ENCODE measurements at places on chromosomes 3 and 15. TPM values are rescaled to one million over a fixed set of nuclear protein-coding genes. Genes with fewer than 3 reads are reported as not detected.

Gene PIERCE2
- total RNA-seq, result not detected

Gene ATP10A
- total RNA-seq, result 26.7 TPM

Gene PLIN1
- total RNA-seq, result 39.3 TPM

Gene UNC45A
- total RNA-seq, result 73.5 TPM

Gene GNAT1
- total RNA-seq, result 4.7 TPM

- peak overlapping the region; percentile 91 for H3K4me3 ChIP-seq
- H3K27ac ChIP-seq, result peak overlapping the region; percentile 99
- H3K36me3 ChIP-seq, result peaks cover 37% of the 10 kb centered on the region
- H3K27me3 ChIP-seq, result no peaks in the 10 kb centered on the region
Measured at GRCh38 chr3:126355777-126356372, 1.3 kb downstream of the KLF15 start.

GRCh38 chr3:68986496-68987208 is 26.8 kb downstream of the EOGT start:
- no peak for DNase-seq
- no peak overlapping the region for H3K4me3 ChIP-seq
- no peaks in the 10 kb centered on the region for H3K4me1 ChIP-seq

GRCh38 chr3:114816052-114816451 is 331.0 kb downstream of the ZBTB20 start:
- no peaks in the 10 kb centered on the region for H3K36me3 ChIP-seq
- DNase-seq, result no peak
- no peak overlapping the region for H3K27ac ChIP-seq

GRCh38 chr15:96170979-96171739 is 159.3 kb upstream of the NR2F2 start:
- H3K4me1 ChIP-seq, result peaks cover under 1% of the 10 kb centered on the region
- no peak for DNase-seq
- no peaks in the 10 kb centered on the region for H3K36me3 ChIP-seq
- H3K27me3 ChIP-seq, result no peaks in the 10 kb centered on the region
- H3K27ac ChIP-seq, result no peak overlapping the region

DNA sequence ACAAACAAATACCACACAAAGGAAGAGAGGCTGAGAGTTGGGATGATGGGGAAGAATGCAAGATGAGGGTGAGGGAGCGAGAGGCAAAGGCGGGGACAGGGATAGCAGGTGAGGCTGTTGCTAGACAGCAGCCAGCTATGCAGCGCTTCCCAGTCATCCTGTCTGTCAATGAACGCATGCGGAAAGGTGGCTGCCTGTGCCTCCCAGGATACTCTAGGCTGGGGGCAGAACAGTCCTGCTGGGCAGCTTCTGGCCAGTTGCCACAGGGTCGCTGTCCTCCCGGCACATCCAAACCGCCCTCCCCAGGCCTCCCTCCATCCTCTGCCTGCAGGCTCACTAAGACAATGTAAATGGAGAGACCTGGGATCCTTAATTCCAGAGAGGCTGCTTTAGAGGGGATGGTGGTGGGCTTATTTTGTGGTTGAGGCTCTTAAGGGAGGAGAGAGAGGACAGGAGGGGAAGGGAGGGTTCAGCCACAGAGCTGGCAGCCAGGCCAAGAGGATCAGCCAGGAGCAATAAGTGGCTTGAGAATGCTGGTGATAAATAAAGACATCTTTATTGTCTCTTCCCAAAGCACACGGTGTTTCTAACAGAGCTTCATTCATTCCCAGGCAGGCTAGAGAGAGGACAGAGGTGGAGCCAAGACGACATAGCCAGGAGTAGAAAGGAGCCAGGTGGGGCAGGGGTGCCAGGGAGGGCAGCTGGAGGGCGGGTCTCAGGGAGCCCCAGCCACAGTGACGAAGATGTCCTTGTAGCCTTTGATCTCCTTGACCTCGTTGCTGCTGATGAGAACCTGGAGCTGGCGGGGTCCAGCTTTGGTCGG is 9.2 kb upstream of the TGM5 start:
- H3K27ac ChIP-seq, result no peak overlapping the region
- DNase-seq, result no peak
- no peaks in the 10 kb centered on the region for H3K36me3 ChIP-seq
- H3K4me1 ChIP-seq, result no peaks in the 10 kb centered on the region
- no peaks in the 10 kb centered on the region for H3K27me3 ChIP-seq

DNA sequence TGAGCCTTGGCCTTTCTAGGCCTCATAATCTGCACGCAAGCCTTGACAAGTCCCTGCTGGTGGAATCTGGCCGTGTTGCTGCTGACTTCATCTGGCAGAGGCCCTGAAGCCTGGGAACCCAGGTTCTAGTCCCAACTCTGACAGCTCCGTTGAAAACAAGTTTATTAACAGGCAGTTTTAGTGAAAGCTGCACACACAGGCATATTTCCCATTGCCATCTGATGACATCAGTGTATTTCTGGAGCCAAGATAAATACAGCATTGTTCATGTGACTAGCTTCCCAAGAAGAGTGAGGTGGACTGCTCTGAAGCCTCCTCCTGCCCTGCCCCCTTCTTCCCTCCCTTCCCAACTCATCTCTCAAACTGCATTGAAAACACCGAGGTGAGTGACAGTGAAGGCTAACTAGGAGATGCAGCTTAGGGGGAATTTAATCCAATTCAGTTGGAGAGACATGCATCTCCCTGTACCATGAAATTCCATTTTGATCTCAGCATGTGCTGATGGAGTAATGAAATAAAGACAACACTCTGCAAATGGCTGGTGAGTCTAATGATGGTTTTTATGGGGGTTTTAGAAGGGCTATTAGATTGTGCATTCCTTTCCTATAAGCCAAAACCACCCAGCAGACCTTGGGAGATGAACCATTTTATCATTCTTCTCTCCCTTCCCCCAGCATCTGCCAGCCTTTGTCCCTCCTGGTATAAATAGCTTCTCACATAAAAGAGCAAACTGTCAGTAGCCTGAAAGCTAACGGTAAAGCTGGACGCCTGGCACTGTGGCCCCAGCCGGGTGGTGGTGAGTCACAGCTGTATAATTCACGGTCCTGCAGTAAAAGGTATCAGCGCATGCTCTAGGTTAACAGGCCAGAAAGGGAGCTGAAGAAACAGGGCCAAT is 38.0 kb downstream of the PRICKLE2 start:
- no peaks in the 10 kb centered on the region for H3K27me3 ChIP-seq
- peak; percentile 35 for DNase-seq
- no peaks in the 10 kb centered on the region for H3K36me3 ChIP-seq
- no peak overlapping the region for H3K4me3 ChIP-seq

- peaks cover 37% of the 10 kb centered on the region for H3K4me1 ChIP-seq
- H3K36me3 ChIP-seq, result no peaks in the 10 kb centered on the region
- H3K27me3 ChIP-seq, result no peaks in the 10 kb centered on the region
Measured at GRCh38 chr15:62439543-62440016, 274.5 kb upstream of the C2CD4B start.

GRCh38 chr3:78605178-78605577 is 1162.6 kb downstream of the ROBO1 start:
- peaks cover 13% of the 10 kb centered on the region for H3K36me3 ChIP-seq
- DNase-seq, result no peak
- no peak overlapping the region for H3K4me3 ChIP-seq
- H3K4me1 ChIP-seq, result no peaks in the 10 kb centered on the region
- H3K27me3 ChIP-seq, result no peaks in the 10 kb centered on the region

- H3K27me3 ChIP-seq, result no peaks in the 10 kb centered on the region
- H3K4me1 ChIP-seq, result no peaks in the 10 kb centered on the region
- no peak for DNase-seq
- H3K27ac ChIP-seq, result no peak overlapping the region
Measured at GRCh38 chr3:141578202-141578973, 91.6 kb downstream of the RASA2 start.

DNA sequence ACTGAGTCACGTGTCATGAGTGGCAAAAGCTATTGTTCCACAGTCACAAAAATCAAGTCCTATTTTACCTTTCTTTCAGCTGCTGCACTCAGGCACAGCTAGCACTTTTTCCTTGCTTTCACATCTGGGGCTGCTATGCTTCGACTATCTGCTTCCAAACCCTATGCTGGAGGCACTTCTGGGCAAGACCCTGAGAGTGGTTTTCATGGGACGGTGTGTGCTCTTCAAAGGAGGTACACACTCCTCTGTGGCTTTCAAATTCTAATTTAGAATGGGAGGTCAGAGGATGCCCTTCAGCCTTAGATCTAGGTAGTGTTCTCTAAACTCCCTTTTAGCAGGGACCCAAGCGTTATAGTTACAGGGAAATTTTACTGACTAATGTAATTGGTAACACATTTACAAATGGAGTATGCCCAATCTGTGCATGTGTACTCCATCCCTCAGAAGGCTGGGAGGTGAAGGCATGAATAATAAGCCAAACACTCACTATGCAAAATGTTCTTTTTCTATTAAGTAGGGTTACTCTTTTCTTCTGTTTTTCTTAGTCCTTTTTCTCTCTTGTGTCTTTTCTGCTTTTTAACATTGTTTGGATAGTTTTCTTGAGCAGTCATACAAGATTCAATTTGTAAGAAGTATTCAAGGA is 188.3 kb downstream of the LSAMP start:
- H3K4me1 ChIP-seq, result no peaks in the 10 kb centered on the region
- no peaks in the 10 kb centered on the region for H3K36me3 ChIP-seq
- no peak for DNase-seq
- H3K4me3 ChIP-seq, result no peak overlapping the region
- H3K27me3 ChIP-seq, result no peaks in the 10 kb centered on the region
